ENCODE measurements at places on chromosomes 1 and 21. TPM values are rescaled to one million over a fixed set of nuclear protein-coding genes. Genes with fewer than 3 reads are reported as not detected.

ADAM30 gene
- not detected for total RNA-seq

UBE2G2 gene
- total RNA-seq, result 36.6 TPM

ADAMTSL4 gene
- 7.2 TPM for total RNA-seq

NMNAT2 gene
- 0.47 TPM for total RNA-seq

ACADM gene
- 31.6 TPM for total RNA-seq

DFFB gene
- 3.8 TPM for total RNA-seq

NOS1AP gene
- total RNA-seq, result 0.41 TPM

PKNOX1 gene
- 5.3 TPM for total RNA-seq

ATF3 gene
- total RNA-seq, result 34.1 TPM

CGN gene
- total RNA-seq, result 2.6 TPM

CCDC17 gene
- total RNA-seq, result 0.23 TPM

ABCG1 gene
- 2.7 TPM for total RNA-seq

TEKT2 gene
- total RNA-seq, result not detected

LCA5L gene
- 1.2 TPM for total RNA-seq

PLA2G2D gene
- not detected for total RNA-seq

AADACL3 gene
- total RNA-seq, result not detected

All from A549 treated with GW870086 at 1 μM for 4 hours (cell line).